ENCODE measurements at places on chromosomes 13 and 19.

DNA sequence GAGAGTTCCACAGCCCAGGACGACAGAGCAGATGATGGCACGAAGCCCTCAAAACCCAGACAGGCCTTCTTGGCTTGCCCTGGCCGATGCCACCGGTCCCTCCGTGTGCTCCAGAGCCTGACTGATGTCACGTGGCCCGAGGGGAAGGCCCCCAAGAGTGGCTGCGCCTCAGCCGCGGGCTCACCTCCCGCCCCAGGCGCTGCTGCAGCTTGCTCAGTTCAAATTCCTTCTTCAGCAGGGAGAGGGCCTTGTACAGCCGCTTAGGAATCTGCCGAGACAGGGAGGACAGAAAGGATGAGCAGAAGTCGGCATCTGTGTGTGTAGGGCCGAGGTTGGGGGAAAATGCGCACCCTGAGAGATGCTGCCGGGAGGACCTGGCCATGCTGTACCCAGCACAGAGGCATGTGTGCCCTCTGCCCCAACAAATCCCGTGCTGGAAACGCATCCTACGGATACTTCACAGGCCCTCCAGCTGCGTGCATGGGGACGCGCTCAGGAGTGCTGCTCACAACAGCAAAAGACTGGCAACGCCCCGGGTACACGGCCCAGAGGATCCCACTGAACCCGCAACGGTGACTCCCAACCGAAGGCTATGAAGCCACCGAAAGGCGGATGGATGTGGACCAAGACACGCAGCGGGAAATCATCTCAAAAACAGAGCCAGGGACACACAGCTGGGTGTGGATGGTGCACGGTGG lies 12.9 kb downstream of the LONP1 start:
- no peak for DNase-seq

GRCh38 chr19:6274756-6275155 lies 5.0 kb downstream of the MLLT1 start:
- DNase-seq: no peak

- DNase-seq: no peak
These were observed 751 bp downstream of the ZNF584 start for GRCh38 chr19:58409010-58409790.

DNA sequence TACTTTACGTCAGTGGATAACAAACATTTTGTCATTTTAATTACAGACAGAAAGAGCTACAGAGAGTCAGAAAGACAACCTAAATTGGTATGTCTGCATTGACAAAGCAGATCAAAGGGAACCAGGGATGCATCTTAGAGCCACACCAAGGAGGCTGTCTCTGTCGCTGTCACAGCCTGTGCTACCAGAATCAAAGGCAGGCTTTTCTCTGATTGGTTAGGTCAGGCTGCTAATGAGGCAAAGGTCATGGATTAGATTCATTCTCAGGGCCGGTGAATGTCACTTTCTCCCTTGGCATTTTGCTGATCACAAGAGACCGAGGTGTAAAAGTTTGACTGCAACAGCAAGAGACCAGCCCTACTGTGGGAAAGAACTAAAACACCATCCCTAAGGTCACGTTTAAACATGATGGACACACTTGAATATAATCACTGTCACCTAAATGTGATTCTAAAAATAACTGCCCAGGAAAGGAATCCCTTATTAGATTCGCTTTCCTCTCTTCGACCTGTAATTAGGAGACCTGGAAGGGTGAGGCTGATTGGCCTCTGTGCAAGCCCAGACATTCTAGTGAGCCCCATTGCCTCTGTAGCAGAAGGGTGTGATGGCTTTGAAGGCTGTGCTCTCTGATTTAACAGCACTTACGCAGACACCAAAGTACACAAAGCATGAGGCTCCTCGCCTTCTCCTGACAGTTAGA lies 314.4 kb upstream of the NBEA start:
- DNase-seq: no peak

GRCh38 chr13:40639221-40639681 lies 27.2 kb downstream of the FOXO1 start:
- no peak for DNase-seq

DNA sequence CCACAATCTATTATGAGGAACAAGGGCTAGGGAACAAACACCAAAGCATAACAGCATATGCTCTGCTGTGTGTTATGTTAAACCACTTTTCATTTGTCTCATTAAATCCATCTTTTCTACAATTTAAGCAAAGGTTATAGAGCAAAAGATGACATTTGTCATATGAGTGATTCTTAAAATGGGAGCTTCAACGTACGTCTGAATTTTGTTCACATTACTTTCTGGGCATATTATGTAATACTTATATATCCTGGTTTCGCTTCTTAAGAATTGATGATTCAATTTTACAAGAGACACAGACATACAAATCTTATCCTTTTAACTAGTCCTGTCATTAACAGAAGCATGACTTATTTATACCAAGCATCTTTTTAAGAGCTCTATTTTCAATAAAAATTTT lies 3.3 kb upstream of the TPP2 start:
- DNase-seq: no peak

GRCh38 chr13:63696055-63696454 lies 2280.4 kb upstream of the PCDH20 start:
- DNase-seq: no peak

GRCh38 chr19:42433503-42434260 lies 6.5 kb upstream of the LIPE start:
- DNase-seq: peak; percentile 38

GRCh38 chr13:107563099-107563925 lies 652.0 kb downstream of the LIG4 start:
- no peak for DNase-seq

- DNase-seq: peak; percentile 83
These were observed 29.4 kb upstream of the NDFIP2 start for GRCh38 chr13:79451500-79451962.

DNA sequence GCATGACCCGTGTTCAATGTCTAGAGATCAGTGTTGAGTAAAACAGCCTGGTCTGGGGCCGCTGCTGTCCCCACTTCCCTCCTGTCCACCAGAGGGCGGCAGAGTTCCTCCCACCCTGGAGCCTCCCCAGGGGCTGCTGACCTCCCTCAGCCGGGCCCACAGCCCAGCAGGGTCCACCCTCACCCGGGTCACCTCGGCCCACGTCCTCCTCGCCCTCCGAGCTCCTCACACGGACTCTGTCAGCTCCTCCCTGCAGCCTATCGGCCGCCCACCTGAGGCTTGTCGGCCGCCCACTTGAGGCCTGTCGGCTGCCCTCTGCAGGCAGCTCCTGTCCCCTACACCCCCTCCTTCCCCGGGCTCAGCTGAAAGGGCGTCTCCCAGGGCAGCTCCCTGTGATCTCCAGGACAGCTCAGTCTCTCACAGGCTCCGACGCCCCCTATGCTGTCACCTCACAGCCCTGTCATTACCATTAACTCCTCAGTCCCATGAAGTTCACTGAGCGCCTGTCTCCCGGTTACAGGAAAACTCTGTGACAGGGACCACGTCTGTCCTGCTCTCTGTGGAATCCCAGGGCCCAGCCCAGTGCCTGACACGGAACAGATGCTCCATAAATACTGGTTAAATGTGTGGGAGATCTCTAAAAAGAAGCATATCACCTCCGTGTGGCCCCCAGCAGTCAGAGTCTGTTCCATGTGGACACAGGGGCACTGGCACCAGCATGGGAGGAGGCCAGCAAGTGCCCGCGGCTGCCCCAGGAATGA lies 1.5 kb upstream of the CEACAM5 start:
- peak; percentile 44 for DNase-seq

DNA sequence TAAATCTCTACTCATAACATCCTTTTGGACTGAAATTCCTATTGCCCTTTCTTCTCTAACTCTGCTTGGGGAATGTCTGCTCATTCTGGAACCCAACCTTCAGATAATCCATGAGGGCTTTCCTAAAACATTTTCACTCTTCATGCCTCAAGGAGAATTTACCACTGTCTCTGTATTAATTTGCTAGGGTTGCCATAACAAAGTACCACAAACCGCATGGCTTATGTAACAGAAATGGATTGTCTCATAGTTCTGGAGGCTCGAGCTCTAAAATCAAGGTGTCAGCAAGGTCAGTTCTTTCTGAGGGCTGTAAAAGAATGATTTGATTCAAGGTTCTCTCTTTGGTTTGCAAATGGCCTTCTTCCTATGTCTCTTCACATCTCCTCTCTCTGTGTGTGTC lies 209.7 kb downstream of the LACC1 start:
- DNase-seq: no peak

DNA sequence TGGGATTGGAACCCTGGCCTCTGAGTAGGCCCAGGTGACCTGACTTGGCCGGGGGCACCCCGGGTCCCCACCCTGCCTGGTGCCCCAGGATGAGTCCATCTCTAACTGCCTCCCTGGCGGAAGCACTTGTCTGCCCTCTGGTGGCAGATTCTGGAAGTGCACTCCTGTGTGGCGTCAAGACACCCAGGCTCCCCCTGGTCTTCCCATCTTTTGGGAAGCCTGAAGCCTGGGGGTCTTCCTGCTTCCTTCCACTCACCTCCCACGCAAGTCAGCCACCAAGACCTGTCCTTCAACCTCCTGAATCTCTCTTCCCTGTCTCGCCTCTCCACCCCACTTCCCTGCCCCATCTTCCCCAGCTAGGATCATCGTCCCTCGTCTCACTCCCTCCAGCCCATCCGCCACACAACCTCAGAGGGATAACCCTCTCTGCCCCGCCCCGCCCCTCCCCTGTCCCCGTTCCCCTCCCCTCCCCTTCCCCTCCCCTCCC lies 7.4 kb downstream of the RABAC1 start:
- peak; percentile 79 for DNase-seq

Data from stimulated activated CD8-positive, alpha-beta memory T cell treated with anti-CD3 and anti-CD28 coated beads, Interleukin-4, amount 100 ng/mL, for 1 hour (primary cell).